RKO (cell line): ENCODE measurements at places on chromosomes 4 and X.
A peak's percentile ranks its signal among the peaks of the same experiment; 100 is the strongest.

DNA sequence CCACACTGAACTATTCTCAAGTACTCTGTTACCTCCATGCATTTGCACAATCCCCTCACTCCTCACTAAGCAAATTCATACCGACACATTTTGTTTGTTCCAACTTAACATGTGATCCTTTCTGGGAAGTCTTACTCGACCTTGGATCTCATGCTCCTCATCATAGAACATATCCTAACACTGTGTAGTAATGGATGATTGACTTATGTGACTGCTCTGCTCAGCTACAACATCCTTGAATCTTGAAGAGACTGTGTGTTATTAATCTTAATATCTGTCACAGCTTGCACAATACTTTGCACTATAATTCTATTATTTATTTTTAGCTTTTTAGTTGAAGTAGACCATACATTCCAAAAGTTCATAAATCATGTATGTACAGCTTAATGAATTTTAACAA, 23.9 kb upstream of the TRPC3 start:
- no peak for DNase-seq

DNA sequence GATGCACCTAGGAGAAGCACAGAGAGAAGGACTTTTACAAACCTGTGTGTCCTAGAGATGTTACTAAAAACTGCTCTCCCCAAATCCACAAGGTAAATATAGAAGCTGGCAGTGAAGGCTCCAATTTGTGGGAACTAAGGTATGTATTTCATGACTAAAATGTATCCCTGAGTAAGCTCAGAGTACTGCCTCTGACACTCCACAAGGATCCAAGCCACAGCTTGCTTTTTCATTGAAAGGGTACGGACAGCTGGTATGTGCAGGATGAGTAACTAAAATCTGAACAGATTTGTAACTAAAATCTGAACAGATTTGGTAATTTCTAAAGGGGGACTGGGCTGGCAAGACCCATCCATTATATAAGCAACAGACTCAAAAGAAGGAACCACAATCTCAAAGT, 187.6 kb downstream of the DCLK2 start:
- DNase-seq: no peak

DNA sequence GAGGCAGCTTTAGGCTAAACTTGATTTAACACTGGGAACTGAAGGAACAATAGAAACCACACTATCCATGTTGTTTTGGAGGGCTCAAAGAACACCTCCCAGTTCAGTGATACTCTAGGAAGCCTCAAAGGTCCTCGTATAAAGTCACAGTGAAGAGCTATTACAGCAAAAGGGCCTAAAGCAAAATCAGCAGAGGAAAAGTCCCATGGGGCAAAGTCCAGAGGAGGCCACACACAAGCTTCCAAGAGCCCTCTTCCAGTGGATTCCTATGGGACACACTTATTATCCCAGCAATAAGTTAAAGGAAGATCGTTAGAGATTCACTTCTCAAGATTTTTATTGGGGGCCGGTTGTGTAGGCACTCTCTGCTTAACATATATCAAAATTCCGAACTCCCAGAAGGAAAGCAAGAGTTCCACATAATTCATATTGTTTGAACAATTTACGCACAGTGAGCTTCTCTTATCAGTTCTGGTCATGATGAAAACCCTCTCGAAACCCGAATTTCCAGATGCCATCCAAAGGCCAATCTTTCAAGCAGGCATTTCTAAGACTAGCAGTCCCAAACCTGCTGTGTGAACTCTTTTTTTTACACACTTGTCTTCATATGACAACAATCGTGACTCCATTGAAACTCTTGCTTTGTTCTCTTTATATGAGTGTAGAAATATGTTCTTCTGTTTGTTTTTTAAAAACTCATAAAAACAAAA, 53.7 kb downstream of the ANXA5 start:
- DNase-seq: no peak

- DNase-seq: no peak
Observed at GRCh38 chr4:105894660-105895582, at the start of gene NPNT. NPNT (plus strand) TSS chr4:105895471; CDS start chr4:105895653, 182 bp downstream.

GRCh38 chrX:23666282-23666681, 1.0 kb upstream of the PRDX4 start:
- no peak for DNase-seq

DNA sequence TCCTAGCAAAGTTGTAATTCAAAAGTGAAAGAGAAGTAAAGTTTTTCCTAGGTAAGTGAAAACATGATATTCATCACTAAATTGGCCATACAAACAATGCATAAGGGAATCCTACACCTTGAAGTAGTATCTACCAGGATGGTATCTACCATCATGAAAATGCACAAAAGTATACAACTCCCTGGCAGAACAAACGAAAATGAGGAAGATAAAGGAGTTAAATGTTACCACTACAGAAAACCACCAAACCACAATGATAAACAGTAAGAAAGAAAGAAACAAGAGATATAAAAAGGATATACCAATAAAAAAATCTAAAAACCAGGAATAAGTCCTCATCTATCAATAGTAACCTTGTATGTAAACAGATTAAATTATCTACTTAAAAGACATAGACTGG, 26.9 kb downstream of the GK2 start:
- DNase-seq: no peak

GRCh38 chr4:34280131-34280530, 1964.2 kb downstream of the ARAP2 start:
- DNase-seq: no peak

DNA sequence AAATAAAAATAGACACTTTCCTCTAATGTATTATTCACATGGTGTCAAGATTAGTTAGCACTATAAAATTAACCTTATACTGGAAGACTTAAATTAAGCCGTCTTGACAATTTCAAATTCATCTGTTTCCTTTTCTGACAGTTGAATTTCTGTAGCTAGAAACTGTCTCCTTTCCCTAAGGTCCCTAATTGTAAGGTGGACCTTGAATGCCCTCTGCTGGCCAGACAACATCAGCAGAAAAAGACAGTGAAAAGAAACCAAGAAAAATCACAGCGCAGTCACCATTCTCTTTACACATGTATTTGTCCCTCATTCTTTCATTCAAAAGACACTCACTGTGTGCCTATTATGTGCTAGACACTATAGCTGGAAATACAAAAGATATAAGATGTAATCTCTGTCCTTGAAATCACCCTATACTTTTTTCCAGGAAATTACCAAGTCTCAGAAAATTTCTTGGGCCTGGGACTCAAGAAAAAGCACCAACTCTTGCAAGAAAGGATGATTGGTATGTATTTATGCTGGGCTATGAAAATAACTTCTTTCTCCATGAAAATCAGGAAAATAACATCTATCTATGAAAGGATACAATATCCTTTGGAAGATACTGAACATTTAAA, 32.7 kb upstream of the AMBN start:
- DNase-seq: peak; percentile 54

GRCh38 chr4:181619651-181620050, 623.6 kb upstream of the TENM3 start:
- no peak for DNase-seq
